Retina (tissue), 1 donor: ENCODE measurements at places on chromosomes 2 and 18.
A peak's percentile ranks its signal among the peaks of the same experiment; 100 is the strongest.

DNA sequence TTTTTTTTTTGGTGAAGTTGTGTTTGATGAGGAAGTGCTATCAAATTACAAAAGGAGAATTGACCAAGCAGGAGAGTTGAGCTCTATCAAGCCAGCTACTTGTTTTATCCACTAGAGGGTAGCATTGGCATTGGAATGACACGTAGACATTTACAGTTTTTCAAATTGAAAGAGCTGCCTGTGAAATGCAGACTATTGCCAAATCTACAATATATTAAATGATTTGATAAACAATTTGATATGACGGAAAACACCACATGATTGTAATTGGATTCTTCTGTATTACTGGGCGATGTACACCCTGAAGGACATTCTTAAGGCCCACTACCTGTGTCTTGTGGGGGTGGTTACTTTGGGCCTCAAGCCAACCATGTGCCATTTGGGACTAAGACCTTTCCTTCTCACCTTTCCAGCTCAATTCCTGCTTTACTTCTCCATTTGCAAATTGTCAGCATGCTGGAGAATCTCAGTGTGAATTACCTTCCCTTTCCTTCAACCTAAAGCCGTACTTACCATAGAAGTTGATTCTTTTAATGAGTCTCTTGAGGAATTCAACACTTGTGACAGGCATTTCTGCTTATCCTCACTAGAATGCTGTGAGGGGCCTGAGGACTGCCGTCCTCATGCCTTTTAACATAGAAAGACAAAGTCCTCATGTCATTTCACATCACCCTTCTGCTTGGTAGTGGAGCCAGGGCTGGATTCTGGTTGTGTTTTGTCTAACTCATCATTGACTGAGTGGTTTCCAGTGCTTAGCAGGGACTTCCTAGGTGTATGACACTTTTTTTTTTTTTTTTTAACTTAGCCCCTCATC lies 134.8 kb upstream of the THUMPD2 start:
- peak; percentile 59 for DNase-seq

GRCh38 chr2:234203135-234203984 lies 152.9 kb downstream of the SPP2 start:
- no peak for DNase-seq

GRCh38 chr2:235433860-235434259 lies 60.0 kb upstream of the AGAP1 start:
- DNase-seq = no peak

DNA sequence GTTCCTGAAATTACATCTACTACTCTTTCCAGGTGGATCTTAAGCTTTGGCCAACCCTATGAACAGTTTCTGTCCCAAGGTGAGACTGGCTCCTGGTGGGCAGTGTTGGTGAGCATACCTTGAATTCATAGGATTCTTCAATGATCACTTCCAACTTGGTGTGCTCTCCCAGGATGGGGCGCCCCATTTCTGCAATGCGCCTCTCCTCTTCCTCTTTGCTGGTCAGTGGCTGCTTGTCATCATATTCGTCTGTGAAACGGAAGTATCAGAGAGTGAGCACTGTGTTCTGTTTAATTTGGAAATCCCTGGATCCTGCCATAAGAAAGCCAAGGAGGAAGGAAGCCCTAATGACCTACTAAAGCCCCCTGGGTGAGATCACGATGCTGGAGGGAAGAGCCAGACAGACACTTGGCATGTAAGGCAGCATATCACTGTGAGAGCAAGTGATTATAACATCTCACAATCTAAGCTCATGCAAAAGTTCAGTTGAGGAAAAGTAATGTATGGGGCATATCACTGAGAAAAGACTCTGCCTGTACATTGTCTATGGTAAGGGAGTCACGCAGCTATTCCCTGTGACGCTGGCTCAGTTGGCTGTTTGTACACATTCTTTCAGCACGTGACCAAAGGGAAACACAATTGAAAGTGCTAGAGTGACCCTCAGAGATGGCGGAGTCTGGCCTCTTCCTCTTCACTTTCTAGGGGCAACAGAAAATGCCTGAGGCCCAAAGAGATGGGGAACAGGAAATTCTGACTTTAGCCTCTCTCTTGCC lies 287.0 kb downstream of the SLC8A1 start:
- DNase-seq = no peak

GRCh38 chr2:101083613-101084012 lies 67.6 kb downstream of the TBC1D8 start:
- no peak for DNase-seq

- DNase-seq = no peak
Observed at GRCh38 chr18:29418136-29418535, 1241.2 kb upstream of the CDH2 start.

- DNase-seq = no peak
Observed at GRCh38 chr2:88131201-88131998, 3.5 kb upstream of the FABP1 start.

DNA sequence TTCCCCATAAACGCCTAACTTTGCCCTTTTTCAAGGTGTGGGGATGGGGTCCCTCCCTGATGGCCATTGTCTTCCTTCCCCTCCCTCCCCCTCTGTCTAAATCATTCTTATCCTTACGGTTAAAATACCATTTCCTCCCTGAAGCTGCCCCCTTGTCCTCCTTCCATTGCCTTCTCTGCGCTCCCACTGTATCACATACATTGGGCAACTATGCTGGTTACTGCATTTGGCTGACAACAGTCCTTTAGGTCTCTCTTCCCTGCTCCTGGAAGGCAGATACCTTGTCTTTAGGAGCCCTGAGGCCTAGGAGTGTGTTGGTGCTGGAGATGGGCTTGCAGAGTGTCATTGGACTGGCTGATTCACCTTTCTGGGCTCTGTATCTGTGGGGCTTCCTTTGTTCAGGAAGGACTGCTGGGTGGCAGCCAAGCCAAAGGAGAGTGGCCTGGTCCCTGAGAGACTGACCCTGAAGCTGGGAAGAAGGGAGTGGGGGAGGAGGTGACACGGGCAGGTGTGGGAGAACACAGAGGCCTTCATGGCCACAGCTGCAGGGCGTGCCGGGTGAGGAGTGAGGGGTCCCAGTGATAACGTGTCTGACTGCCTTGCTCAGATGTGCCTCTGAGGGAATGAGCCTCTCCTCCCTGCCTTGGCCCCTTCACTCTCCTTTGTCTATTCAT lies 2.2 kb downstream of the WNT6 start:
- no peak for DNase-seq

DNA sequence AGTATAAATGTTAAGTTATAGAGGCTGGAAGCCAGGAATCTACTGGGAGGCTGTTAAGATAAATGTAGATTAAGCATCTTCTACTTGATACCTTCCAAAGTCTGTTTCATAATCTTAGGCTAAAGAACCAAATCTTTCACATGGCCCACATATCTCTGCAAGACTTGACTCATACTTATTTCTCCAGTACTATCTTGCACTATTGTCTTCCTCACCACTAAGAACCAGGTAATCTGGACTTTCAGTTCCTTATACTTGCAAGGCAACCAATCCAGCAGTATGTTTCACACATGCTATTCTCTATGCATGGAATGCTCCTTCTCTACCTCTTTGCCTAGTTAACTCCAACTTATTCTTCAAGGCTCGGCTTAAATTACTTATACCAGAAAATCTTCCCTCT lies 62.2 kb downstream of the RBMS1 start:
- DNase-seq = no peak

DNA sequence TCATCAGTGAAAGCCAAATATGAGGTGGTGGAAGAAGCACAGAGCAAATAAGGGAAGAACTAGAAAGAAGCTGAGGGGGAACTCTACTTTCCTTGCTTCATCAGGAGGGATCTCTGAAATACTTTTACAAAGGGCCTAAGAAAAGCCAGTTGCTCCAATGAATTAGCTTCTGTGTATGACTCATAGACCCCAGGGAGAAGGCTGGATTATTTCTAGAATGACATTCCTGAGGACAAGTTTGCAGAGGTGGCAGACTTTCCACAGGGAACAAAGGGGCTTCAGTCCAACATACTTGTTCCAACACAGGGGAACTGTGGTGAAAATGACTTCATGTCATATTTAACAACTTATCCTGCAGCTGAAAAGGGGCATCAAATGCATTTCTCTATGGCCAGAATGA lies 29.0 kb downstream of the DOK1 start:
- no peak for DNase-seq

DNA sequence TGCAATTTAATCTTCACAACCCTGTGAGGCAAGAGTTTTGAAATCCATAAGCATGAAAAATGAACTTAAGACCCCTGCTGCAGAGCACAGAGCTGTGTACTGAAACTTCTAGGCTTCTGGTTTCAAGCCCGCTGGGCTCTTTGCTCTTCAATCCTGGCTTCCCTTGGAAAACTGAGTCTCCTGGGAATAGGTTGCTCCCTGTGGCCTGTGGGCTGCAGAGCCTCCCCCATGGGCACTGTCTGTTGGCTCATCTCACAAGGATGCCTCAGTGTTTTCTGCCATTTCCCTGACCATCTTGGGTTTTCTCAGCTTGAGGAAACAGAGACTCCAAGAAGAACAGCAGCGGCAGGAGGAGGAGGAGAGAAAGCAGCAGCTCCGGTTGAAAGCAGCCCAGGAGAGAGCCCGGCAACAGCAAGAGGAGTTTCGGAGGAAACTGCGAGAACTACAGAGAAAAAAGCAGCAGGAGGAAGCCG lies 44.5 kb downstream of the SUMO1 start:
- no peak for DNase-seq

- peak; percentile 91 for DNase-seq
Observed at GRCh38 chr2:231614559-231615057, 21.9 kb downstream of the TEX44 start.

- no peak for DNase-seq
Observed at GRCh38 chr2:36607947-36608346, 10.0 kb upstream of the FEZ2 start.

- DNase-seq = no peak
Observed at GRCh38 chr18:34627137-34627920, 82.8 kb upstream of the DTNA start.
